ENCODE measurements at places on chromosomes 5 and 9.

- no peak for DNase-seq
These were observed 1.2 kb downstream of the LCN15 start for GRCh38 chr9:136762915-136763648.

DNA sequence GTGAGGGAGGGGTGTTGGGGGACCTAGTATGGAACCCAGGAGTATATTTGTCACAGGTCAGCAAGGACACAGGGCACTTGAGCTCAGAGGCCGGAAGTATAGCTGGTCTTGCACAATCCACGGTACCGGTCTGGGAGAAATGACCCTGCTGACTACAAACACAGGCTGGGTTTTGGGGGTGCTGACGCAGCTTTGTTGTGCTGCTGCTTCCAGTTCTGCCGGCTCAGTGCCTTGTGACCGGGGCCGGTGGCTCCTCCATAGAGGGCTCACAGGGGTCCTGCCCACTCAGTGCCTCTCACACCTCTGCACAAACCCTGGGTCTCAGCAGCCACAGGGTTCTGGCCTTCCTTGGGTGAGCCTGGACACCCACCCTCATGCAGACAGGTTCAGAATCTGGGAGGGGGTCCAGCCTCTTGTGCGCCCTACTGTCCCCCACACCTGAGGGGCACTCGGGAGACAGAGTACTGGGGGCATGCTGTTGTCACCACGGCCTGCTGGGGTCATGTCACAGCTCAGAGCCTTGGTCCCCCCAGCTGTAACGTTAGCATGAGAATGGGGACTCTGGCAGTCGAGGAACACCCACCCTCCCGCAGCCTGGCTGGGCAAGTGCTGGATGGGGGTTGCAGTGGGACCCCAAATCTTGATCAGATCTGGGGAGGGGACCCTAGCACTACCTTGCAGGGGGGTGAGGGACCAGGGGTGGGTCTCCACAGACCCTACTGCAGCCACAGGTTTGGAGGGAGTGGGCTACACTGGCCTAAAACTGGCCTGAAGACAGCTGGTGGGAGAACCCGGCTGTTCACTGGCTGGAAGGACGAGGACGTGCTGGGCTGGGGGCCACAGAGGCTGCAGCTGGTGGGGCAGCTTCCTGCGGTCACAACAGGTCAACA lies 17.7 kb downstream of the NINJ1 start:
- no peak for DNase-seq

DNA sequence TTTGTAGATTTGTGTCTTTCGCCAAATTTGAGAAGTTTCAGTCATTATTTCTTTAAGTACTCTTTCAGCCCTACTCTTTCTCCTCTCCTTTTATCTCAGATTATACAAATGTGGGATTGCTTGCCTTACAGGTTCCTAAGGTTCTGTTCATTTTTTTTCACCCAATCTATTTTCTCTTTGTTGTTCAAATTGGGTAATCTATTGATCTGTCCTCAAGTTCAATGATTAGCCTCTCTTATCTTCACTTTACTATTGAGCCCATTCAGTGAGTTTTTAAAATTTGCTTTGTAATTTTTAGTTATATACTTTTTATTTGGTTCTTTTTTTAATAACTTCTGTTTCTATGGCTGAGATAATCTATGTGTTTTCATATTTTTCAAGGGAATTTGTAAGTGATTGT lies 282.1 kb downstream of the FER start:
- DNase-seq: no peak

- no peak for DNase-seq
These were observed 214.2 kb downstream of the PRR16 start for GRCh38 chr5:120678279-120678678.

Data from SHP77 treated with DMSO at 0.1 percent for 48 hours (cell line).